ENCODE measurements at places on chromosomes 6 and 20.

- DNase-seq = no peak
Observed at GRCh38 chr6:14117158-14118090, at the start of gene CD83. TSS of gene CD83 (plus strand) at chr6:14117772. CDS start at chr6:14117812, 40 bp downstream.

DNA sequence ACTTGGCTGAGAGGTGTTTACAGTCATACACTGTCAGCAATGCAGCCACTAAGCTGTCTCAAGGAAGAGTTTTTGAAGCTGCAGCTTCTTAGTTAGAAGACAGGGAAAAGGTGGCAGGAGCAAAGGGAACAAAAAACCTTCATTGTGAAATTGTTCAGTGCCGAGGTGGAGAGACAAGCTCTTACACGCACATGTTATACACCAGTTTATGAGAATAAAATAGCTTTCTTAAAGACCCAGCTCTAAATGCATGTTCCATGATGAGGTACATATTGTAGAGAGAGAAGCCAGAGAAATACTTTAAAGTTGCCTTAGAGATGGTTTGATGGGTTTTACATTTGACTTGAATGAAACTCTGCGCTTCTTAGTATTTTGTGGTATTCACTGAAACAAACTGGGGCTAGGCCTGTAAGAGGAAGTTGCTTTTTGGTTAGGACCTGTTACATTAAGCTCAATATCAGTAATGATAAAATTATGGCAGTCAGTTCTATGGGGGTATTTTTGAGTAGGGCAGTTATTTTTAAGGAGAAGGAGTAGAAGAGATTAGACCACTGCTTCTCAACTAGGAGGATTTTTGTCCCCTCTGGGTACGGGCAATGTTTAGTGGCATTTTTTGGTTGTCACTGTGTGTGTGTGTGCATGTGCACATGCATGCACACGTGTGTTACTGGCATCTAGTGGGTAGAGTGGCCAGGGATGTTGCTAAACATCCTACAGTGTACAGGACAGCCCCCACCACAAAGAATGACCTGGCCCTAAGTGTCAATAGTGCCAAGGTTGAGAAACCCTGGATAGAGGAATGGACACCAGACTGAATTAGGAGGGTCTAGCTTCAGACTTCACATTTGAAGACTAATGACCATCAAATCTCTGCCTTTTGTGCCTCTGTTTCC is 9.8 kb downstream of the NEDD9 start:
- no peak for DNase-seq

DNA sequence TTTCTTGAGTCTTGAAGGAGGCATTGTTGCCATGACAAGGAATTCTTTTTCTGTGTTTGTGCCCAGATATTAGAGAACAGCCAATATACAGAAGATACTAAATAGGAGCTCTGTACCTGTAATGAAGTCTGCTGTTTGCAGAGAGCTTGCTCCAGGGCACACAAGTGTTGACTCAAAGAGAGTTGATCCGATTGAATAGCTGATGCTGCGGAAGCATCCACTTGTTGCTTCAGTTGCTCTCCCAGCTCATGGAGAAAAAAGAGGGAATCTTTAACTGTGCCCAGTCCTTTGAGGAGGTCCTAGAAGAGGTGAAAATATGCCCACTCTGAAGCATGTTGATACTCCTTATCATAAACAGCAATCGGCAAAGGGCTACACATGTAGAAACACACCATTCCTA is 411.4 kb downstream of the ESR1 start:
- no peak for DNase-seq

DNA sequence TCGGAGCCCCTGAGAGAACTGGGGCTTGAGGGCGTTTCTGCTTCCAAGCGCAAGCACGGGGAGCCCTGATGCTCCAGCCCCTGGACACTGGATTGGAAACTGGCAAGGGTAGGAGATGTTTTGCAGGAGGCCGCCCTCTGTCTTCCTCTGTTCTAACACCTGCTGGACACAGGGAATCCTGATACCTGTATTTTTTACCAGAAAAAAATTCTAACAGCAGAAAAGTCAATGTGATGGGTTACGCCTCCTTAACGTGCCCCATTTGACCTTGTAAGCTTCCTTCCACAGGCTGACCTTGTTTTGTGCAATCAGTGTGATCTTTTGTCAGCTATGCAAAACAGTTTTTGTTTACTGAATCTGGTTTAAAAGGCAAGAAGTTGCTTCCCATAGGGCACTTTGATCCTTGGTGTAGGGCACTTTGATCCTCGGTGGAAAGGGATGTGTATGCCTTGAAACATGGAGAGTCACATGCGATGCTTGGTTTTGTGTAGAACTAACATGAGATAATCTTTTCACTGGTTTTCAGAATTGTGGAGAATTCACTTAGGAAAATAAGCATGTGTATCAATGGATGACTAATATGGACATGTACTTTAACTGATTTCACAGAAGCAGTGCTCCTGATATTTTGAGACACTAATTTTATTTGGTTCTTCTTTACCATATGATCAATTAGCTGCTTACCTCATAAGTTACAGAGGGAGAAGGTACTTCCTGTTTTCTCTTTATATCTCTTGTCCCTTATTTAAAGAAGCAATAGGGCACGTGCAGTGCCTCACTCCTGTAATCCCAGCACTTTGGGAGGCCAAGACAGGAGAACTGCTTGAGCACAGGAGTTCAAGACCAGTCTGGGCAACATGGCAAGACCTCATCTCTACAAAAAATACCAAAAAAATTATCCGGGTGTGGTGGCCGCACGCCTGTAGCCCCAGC is 59.9 kb upstream of the MAP3K4 start:
- no peak for DNase-seq

DNA sequence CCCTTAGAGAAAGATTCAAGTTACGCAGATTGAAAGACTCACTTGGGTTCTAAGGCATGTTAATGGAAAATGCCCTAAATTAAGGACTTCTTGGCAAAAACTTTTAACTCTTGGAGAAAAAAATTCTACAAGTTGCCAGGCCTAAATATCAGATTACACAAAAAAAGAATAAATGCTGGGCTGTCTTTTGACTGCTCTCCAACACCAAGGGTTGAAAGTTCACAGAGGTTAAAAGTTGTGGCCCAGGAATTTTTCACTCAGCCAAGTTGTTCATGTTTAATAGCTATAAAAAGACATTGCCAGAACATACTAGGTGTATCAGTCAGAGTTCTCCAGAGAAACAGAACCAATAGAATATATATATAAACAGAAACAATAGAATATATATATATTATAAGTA is 268.4 kb upstream of the PRND start:
- no peak for DNase-seq

GRCh38 chr6:57342148-57342669 is 24.8 kb downstream of the PRIM2 start:
- no peak for DNase-seq

DNA sequence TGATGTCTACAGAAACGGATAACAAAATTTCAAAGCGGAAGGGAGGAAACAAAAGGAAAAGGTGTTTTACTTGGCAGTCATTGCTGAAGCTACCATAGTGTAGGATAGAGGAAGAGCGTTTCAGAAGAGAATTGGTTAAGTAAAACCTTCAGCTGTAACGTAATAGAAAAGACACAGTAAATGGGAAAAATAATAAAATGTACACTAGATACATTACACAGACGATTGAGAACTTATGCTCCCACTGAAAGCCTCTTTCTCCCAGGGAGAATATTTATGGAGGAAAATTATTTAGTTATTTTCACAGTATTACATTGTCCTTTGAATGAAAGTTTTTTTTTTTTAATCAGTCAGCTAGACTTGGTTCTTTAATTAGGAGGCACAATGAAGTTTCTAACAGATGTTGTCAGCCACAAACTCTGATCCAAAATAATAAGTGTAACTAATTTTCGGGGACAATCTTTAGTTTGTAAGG is 90.7 kb upstream of the PRDM1 start:
- no peak for DNase-seq

DNA sequence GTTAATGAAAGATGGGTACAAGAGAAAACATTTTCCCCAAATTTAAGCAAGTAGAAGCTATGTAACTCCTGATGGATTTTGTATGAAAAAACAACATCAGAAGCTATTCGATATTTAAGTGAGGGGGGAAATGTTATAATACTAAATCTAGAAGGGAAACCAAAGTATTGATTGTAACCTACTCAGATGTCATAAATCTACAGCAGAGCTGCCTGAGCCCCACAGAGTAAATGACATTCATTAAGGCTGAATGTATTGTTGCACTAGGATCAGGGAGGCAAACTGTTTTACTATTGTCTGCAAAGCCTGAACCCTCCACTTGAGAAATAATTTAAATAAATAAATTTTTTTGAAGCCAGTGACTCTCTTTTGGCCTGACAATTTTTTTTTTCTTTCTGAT is 19.3 kb downstream of the ANKRD6 start:
- DNase-seq = no peak

GRCh38 chr6:14863902-14864850 is 381.7 kb upstream of the JARID2 start:
- DNase-seq = no peak

Data from kidney epithelial cell (primary cell).